ENCODE measurements at places on chromosomes 6 and 20. TPM values are rescaled to one million over a fixed set of nuclear protein-coding genes. Genes with fewer than 3 reads are reported as not detected.

MYLK4 gene
- total RNA-seq: 14.9 TPM

DNA sequence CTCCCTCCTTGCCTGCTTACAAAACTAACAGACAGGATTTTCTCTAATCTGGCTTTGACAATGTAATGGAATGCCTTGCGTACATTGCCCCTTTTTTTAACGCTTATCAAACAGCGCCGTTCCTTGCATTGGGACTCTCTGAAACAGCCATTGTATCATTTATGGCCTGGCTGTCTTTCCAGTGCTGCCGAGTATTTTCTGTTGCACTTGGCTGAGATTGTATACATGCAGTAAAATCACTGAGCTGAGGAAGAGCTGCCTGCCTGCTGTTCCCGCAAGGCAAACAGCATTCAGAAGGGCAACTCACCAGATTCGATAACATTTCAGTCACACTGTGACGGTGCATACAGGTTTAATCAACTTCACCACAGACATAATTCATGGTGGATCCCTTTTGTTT, 106.0 kb downstream of the SH3BGRL2 start:
- no peak for DNase-seq

DNA sequence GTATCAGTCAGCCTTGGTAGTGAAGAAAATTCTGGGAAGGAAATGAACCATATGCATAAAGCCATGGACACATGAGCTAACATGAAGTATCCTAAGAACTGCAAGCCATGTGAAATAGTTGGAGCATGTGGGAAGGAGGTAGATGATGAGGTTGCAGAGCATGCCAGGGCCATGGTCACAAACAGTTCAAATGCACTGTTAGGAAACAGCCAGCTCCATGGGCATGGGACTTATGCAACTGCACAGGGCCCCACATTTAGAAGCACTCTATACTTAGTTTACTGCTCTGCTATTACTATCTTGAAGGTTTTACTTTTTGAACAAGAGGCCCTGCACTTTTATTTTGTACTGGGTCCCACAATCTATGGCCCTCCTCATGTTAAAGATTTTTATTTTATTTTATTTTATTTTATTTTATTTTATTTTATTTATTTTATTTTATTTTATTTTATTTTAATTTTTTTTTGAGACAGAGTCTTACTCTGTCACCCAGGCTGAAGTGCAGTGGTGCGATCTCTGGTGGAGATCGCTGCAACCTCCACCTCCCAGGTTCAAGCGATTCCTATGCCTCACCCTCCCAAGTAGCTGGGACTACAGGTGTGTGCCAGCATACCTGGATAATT, 169.1 kb downstream of the IBTK start:
- DNase-seq: no peak

OOEP gene
- total RNA-seq: not detected

KIAA0408 gene
- 33.1 TPM for total RNA-seq

SLC17A3 gene
- not detected for total RNA-seq
